IMR-90 (cell line): ENCODE measurements at places on chromosomes 3 and 15. TPM values are rescaled to one million over a fixed set of nuclear protein-coding genes. Genes with fewer than 3 reads are reported as not detected.

Gene MST1R
- total RNA-seq, result under 0.01 TPM in 1 of 2 replicates, not detected in the other

Gene FSTL1
- 1,097 and 1,642 TPM in 2 replicates for total RNA-seq

Gene ZIC1
- total RNA-seq, result not detected in 2 replicates

Gene CCDC13
- total RNA-seq, result 0.18 and 0.28 TPM in 2 replicates

Gene OR5K2
- not detected in 2 replicates for total RNA-seq

Gene FBXW12
- total RNA-seq, result not detected in 2 replicates

Gene GP5
- under 0.01 TPM in 2 replicates for total RNA-seq

Gene ATG3
- total RNA-seq, result 30.8 and 70.3 TPM in 2 replicates

DNA sequence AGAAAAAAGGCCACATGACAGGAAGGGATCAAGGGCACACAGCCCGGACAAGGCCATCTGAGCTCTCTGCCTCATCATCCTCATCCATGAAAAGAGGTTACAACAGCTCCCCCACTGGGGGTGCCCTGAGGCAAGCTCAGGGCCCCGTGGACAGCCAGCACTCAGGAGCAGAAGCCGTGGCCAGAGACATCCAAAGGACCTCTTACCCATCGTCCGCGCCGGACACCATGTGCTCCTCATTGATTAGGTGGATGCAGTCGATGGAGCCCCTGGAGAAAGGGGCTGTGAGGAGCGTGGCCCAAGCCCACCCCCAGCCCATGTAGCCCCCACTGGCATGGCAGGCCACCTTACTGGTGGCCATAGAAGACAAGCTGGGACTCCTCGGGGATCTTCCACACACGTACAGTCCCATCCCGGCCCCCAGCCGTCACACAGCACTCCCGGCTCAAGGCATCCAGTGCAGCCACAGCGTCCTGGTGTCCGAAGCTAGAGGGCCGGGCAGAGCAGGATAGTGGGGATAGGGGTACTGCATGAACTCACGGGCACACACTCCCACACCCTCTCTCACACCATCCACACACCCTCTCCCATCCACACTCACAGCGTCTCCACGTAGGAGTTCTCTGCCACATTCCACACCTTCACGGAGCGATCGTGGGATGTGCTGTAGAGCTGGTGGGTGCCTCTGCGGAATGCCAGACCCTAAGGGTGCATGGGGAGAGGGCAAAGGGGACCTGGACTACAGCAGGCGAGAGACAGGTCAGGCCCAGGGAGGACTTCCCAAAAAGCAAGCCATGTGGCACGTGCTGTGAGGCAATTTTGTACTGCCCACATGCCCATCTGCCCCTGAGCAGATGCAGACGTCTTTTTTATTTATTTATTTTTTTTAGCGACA is 6.5 kb downstream of the RRP9 start:
- H3K4me1 ChIP-seq, result no peaks in the 10 kb centered on the region
- H3K27ac ChIP-seq, result no peak overlapping the region
- H3K27me3 ChIP-seq, result no peaks in the 10 kb centered on the region
- DNase-seq, result no peak
- H3K36me3 ChIP-seq, result peaks cover 59% of the 10 kb centered on the region

GRCh38 chr3:141403576-141403975 is 35.3 kb downstream of the ZBTB38 start:
- H3K27ac ChIP-seq, result peak overlapping the region; percentile 100
- no peak for DNase-seq
- no peak overlapping the region for H3K4me3 ChIP-seq
- H3K4me1 ChIP-seq, result peaks cover 42% of the 10 kb centered on the region
- peaks cover 27% of the 10 kb centered on the region for H3K36me3 ChIP-seq

DNA sequence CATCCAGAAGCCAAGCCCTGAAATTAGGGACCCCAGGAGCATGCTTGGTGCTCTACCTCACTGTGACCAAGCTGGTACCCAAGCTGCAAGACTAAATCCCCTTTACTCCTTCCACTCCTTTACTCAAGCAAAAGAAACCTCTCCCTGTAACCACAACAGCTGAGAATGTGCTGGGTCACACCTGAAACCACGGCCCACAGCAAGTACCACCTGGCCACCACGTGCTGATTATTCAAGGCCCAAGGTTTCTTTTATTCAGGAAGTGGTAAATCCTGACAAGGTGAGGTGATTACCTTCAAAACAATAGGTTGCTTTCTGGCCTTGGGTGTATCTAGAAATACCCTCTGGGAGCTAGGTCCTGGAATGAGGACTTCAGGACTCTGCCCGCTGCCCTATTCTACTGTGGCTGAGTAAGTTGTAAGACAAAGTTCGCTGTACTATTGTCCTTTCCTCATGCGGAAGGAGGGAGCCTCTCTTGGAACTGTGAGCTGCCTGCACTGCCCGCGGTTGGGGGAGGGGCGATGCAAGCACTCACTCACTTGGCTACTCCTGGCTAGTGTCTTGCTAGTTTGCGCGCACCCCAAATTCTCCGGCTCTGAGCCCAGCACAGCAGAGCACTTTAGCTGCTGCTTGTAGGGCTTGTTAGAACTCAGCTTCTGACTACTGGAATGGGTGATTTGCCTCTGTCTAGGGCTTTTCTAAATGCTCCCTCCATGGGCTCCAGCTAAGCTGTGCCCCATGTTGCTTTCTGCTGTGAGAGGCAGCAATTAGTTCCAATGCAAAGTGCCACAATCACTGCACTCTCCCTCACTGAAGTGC is 487.1 kb upstream of the CNTN3 start:
- H3K4me3 ChIP-seq, result no peak overlapping the region
- H3K27me3 ChIP-seq, result no peaks in the 10 kb centered on the region
- no peak overlapping the region for H3K27ac ChIP-seq
- no peaks in the 10 kb centered on the region for H3K36me3 ChIP-seq

- no peak overlapping the region for H3K4me3 ChIP-seq
- no peaks in the 10 kb centered on the region for H3K27me3 ChIP-seq
- H3K27ac ChIP-seq, result no peak overlapping the region
- DNase-seq, result no peak
These were observed 87.3 kb upstream of the THBS1 start for GRCh38 chr15:39493424-39494067.

GRCh38 chr3:15823092-15823491 is 25.3 kb upstream of the ANKRD28 start:
- no peak overlapping the region for H3K4me3 ChIP-seq

- H3K36me3 ChIP-seq, result peaks cover 17% of the 10 kb centered on the region
- H3K4me1 ChIP-seq, result peaks cover under 1% of the 10 kb centered on the region; the same call in 1 of the 2 replicates
- H3K27me3 ChIP-seq, result no peaks in the 10 kb centered on the region
- H3K27ac ChIP-seq, result no peak overlapping the region
These were observed 15.6 kb downstream of the LZTFL1 start for GRCh38 chr3:45826321-45826720.

- DNase-seq, result no peak
- H3K27ac ChIP-seq, result peak overlapping the region; percentile 4; the same call in 1 of the 2 replicates
- no peaks in the 10 kb centered on the region for H3K36me3 ChIP-seq
- no peaks in the 10 kb centered on the region for H3K27me3 ChIP-seq
- H3K4me1 ChIP-seq, result peaks cover 17% of the 10 kb centered on the region
- no peak overlapping the region for H3K4me3 ChIP-seq
These were observed 244.7 kb upstream of the TBL1XR1 start for GRCh38 chr3:177441813-177442646.

GRCh38 chr3:50464569-50464968 is 38.9 kb downstream of the CACNA2D2 start:
- peaks cover 56% of the 10 kb centered on the region for H3K27me3 ChIP-seq
- DNase-seq, result no peak
- no peak overlapping the region for H3K4me3 ChIP-seq
- no peaks in the 10 kb centered on the region for H3K36me3 ChIP-seq
- no peak overlapping the region for H3K27ac ChIP-seq
- H3K4me1 ChIP-seq, result no peaks in the 10 kb centered on the region

GRCh38 chr3:129315223-129315997 is 36.7 kb downstream of the HMCES start:
- no peaks in the 10 kb centered on the region for H3K27me3 ChIP-seq
- H3K4me3 ChIP-seq, result peak overlapping the region; percentile 91
- H3K27ac ChIP-seq, result peak overlapping the region; percentile 81
- H3K36me3 ChIP-seq, result no peaks in the 10 kb centered on the region; the same call in 1 of the 2 replicates
- peaks cover 6% of the 10 kb centered on the region; the same call in 1 of the 2 replicates for H3K4me1 ChIP-seq
- DNase-seq, result peak; percentile 21

- no peak overlapping the region for H3K27ac ChIP-seq
- H3K36me3 ChIP-seq, result no peaks in the 10 kb centered on the region
- H3K27me3 ChIP-seq, result peaks cover 4% of the 10 kb centered on the region; the same call in 1 of the 2 replicates
These were observed 408.5 kb downstream of the ERC2 start for GRCh38 chr3:56059731-56060130.

GRCh38 chr3:9690451-9691450 is 12.9 kb upstream of the CPNE9 start:
- H3K36me3 ChIP-seq, result peaks cover 68% of the 10 kb centered on the region
- H3K27me3 ChIP-seq, result no peaks in the 10 kb centered on the region
- no peak overlapping the region for H3K27ac ChIP-seq
- no peak for DNase-seq
- H3K4me3 ChIP-seq, result no peak overlapping the region
- no peaks in the 10 kb centered on the region for H3K4me1 ChIP-seq

DNA sequence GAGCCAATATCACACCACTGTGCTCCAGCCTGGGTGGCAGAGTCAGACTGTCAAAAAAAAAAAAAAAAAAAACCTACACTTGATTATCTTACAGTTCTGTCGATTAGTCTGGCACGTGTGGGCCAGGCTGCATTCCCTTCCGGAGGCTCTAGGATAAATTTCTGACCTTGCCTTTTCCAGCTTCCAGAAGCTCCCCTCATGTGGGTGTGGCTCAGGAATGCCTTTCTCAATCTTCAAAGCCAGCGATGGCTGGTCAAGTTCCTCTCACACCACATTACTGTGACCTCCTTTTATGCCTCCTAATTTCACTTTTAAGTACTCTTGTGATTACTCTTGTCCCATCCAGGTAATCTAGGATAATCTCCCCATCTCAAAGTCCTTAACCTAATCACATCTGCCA is 58.2 kb upstream of the DUT start:
- peaks cover 8% of the 10 kb centered on the region; the same call in 1 of the 2 replicates for H3K27me3 ChIP-seq
- H3K4me1 ChIP-seq, result no peaks in the 10 kb centered on the region
- DNase-seq, result no peak
- H3K4me3 ChIP-seq, result no peak overlapping the region
- no peaks in the 10 kb centered on the region for H3K36me3 ChIP-seq
- H3K27ac ChIP-seq, result no peak overlapping the region

DNA sequence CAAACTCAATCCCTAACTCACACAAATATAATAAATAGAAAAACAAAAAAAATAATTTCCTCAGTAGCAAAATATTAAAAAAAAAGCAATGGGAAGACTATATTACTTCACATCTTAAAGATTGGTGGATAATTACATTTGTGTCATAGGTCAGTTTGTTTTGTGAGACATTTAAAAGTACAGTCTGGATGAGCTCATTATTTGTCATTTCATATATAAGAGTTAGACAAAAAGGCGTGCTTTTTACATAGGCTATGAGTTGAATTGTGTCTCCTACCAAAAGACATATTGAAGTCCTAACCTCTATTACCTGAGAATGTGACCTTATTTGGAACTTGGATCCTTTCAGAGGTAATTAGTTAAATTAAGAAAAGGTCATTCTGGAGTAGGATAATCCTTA is 710.1 kb upstream of the CBLB start:
- no peaks in the 10 kb centered on the region for H3K36me3 ChIP-seq
- DNase-seq, result peak; percentile 55
- no peak overlapping the region for H3K4me3 ChIP-seq
- H3K4me1 ChIP-seq, result no peaks in the 10 kb centered on the region
- H3K27ac ChIP-seq, result no peak overlapping the region

DNA sequence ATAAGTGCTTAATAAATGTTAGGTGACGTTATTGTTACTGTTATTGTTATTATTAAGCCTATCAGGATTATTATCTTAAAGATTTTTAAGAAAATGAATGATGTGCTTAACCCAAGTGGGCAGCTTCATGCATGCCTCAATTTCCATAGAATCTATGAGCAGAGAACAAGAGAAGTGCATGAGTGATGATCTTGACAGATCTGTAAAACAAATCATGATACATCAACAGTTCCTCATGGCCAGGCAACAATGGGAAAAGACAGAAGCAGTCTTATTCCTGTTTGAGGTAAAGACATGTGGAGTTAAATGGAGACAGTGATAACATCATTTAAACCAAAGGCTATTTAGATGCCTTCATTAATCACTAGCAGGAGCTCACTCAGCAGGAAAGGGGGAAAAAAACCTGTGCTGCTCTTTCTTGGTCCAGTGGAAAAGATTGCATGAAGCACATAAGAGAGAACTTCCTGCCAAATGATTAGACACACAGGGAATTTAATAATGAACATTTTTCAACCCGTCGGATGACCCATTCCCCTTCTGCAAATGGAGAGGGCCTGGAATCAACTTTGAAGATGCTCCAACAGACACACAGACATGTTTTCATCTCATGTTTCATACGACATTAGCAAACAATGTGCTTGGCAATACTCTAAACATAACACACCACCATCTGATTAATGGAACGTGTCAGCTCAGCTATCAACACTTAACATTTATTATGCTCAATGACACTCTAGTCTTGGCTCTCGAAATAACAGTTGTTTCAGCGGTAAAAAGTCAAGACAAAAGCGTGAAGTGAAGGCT is 212.2 kb upstream of the LRRN1 start:
- H3K4me3 ChIP-seq, result no peak overlapping the region
- DNase-seq, result no peak
- no peaks in the 10 kb centered on the region for H3K36me3 ChIP-seq

DNA sequence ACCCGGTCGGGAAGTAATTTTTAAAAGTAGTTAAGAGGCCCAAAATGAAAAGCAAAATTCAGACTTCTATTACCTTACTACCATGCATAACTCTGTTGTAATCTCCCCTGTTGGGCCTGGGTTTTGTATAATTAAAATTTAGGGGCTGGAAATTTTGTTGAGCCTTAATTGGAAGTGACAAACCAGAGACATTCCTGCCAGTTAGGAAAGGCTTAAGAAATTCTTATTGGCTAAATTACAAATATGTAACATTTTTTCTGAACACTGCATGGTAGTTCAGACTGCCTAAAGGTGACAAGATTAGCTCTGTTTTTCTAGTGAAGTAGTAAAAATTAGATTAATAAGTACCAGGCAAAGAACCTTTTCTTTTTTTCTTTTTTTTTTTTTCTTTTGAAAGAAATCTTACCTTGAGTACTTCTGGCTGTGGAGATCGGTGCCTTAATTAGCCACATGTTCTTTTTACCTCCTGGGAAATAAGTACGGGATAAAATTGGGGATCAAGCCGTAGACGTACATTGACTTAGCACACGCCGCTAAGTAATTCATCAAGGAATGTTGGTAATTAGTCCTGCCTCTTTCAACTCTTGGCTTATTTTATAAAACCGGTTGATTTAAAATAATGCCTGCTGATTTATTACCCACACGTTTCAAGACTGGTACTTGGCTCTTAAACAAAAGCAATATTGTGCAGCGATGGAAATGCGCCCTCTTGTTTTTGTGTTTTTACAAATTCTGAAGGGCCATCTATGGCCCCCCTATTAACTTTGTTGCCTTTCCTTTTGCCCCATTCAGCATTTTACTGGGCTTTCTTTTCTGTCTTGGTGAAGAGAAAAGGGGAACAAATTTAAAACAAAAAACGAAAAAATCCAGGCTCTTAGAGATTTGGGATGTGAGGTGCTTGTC is 111.2 kb upstream of the SAMMSON start:
- no peaks in the 10 kb centered on the region for H3K27me3 ChIP-seq
- H3K4me1 ChIP-seq, result peaks cover 10% of the 10 kb centered on the region
- H3K27ac ChIP-seq, result no peak overlapping the region
